AG04449 (cell line): ENCODE measurements at places on chromosomes 3 and 15.

- DNase-seq, result no peak
Observed at GRCh38 chr3:150984066-150984465, 11.5 kb upstream of the CLRN1 start.

DNA sequence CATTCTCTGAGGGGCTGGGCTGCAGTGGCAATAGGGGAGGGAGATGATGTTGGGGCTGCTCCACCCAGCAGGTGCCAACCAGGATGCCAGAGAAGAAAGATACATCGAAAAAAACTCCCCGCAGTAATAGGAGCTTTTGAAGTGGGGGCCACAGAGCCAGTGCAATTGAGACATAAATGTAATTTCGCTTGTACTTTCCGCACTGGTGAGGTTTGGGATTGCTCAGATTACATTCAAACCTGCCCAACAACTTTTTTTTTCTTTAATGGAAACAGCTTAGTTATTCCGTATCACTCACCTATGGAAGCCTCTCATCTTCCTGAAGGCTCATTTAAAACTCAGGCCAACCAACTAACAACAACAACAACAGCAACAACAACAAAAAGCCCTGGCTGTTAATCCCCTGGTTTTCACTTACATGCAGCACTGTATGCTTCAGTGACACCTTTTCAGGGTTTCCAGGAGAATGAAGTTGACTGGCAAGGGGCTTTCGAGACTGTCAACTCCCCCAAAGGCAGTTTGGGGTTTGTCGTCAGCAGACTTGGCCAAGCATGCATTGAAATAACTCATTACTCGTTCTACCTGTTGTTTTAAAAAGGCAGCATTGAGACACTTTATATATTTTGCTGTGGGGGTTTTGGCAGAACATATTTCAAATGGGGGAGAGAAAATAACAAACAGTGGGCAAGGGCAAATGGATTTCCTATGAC is 163.8 kb downstream of the EBLN2 start:
- no peak for DNase-seq

GRCh38 chr15:66654739-66655375 is 47.2 kb upstream of the SMAD6 start:
- no peak for DNase-seq

- no peak for DNase-seq
Observed at GRCh38 chr3:133745981-133746711, at the start of gene TF. TSS of gene TF (plus strand) at chr3:133746393. CDS start at chr3:133746441, 48 bp downstream.

DNA sequence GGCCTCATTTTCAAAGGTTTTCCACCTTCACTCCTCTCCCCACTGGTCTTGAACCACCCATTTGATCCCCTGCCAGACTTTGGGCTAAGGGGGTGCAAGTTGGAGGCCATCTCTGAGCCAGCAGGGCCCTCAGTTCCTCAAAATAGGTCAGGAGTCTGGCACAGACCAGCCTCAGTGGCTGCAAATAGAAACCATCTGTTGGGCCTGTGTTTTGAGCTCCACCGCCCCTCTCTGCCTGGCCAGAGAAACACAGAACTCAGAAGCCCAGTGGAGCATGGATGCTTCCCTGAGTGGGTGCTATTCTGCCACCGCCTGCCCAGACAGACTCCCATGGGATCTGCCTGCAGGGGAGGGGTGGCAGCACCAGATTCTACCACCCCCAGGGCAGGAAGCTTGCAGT is 56.3 kb downstream of the CORO2B start:
- no peak for DNase-seq

DNA sequence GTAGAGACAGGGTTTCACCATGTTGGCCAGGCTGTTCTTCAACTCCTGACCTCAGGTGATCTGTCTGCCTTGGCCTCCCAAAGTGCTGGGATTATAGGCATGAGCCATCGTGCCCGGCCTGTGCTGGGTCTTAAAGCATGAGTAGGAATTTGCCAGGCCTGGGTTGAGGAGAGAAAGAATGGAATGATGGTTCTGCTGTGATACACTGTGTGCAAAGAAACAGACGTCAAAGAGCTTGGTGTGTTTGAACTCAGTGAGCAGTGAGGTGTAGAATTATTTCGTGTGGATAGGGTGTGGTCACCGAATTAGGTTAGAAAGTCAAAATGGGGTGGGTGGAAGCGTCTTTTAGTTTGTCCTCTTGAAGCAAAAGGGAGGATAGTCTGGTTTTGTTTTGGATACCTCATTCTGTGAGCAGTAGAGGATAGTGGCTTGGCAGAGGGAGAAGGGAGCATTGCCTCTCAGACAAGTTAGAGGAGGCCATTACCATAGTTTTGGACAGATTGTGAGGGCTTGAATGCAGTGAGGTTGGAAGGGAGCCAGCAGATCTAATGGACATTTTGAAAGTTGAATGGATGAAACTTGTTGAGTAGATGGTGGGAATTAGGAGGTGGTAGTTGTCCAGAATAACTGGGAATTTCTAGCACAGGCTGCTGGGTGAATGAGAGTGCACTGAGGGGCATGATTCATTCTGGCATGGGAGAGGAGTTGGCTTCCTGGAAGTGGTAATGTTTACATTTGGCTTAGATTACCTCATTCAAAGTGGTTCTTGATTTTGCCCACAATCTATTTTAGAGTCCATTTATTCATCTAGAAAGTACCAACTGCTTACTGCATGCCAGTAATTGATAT is 27.2 kb downstream of the AKAP13 start:
- DNase-seq, result peak; percentile 56

DNA sequence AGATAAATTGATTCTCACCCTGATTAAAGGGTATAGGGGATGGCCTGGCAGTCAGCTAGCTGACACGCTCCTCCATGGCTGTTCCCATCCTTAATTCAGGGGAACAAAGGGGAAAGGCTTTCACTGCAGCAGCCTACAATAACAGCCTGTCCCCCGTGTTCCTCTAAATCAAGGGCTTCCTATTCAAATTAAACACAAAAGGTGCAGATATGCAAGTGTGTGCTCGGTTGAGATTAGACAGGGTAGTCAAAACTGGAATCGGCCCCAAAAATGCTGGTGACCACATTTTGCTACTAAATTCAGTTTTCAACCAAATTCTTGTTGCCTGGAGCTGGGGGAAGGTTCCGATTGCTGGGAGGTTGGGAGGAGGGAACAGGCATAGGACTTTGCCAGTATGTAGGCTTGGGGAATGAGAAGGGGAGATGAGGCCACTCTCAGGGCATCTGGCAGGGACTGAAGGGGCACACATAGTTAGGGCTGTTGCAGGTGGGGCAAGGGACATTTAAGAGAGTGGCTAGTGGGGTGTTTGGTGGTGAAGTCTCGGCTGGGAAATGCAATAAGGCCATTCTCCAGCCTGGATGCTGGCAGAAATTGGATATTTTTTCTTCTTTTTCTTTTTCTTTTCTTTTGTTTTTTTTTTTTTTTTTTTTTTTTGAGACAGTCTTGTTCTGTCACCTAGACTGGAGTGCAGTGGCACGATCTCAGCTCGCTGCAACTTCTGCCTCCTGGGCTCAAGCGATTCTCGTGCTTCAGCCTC is 32.9 kb upstream of the CTSH start:
- DNase-seq, result no peak

GRCh38 chr3:151419806-151420205 is 35.3 kb upstream of the P2RY12 start:
- DNase-seq, result no peak

- DNase-seq, result no peak
Observed at GRCh38 chr3:73855813-73856212, 231.1 kb upstream of the PDZRN3 start.

DNA sequence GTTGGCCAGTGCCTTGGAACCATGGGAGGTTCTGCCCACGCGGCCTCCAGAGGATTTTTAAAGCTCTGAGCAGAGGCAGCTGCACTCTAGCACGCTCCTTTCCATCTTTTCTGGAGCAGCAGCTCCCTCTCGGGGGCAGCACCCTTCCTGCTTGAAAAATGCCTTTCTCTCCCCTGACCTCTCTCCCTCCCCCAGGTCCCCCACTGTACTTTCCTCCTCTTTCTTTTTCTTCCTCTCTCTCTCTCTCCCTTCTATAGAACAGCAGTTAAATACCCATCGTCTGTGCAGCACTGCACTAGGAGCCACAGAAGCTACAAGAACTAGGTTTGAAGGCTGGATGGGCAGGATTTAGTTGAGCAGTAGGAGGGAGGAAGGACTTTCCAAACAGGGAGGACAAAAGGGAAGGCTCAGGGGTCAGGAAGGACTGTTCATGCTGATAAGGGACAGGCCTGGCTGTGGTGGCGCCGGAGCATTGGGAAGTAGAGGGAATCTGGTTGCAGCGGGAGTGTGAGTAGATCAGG is 4.4 kb downstream of the ALPK3 start:
- no peak for DNase-seq

DNA sequence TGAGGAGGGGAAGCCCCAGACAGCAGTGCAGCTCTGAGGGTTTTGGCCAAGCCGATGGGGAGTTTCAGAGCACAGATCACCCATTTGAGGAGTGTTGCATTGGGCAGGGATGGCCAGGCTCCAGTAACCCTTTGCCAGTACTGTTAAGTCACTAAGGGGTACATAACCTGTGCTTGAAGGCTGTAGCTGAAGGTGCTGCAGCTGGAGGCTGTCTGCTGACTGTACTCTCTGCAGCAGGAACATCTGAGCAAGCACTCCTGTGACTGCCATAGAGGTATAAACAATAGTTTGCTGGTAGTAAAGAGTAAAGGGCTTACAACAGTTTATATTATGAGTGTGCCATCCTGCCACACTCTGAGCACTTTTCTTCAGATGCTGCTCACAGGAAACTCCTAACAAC is 297.8 kb downstream of the EPHA3 start:
- DNase-seq, result no peak

- no peak for DNase-seq
Observed at GRCh38 chr15:67274236-67274635, 19.6 kb downstream of the IQCH start.
